ENCODE measurements at places on chromosomes 5 and 9. TPM values are rescaled to one million over a fixed set of nuclear protein-coding genes. Genes with fewer than 3 reads are reported as not detected.

The SNX24 gene
- total RNA-seq = 1.2 TPM

The ORM2 gene
- total RNA-seq = not detected

The HAVCR1 gene
- 4.3 TPM for total RNA-seq

The GBGT1 gene
- total RNA-seq = 5.1 TPM

The SPAAR gene
- total RNA-seq = not detected

The C9orf152 gene
- not detected for total RNA-seq

The PCDHB8 gene
- total RNA-seq = not detected

The BTNL8 gene
- total RNA-seq = not detected

The LCN2 gene
- total RNA-seq = not detected

The OR13J1 gene
- total RNA-seq = not detected

The MEIKIN gene
- 1.2 TPM for total RNA-seq

The CYLC2 gene
- total RNA-seq = not detected

The PCDHGA12 gene
- total RNA-seq = not detected

The TMOD1 gene
- 0.66 TPM for total RNA-seq

The FOXD4L6 gene
- 0.10 TPM for total RNA-seq

The PLK2 gene
- total RNA-seq = 2.5 TPM

The ST8SIA4 gene
- 44.9 TPM for total RNA-seq

The EGFLAM gene
- total RNA-seq = not detected

The MYOZ3 gene
- not detected for total RNA-seq

The LCN15 gene
- not detected for total RNA-seq

The COL5A1 gene
- 0.14 TPM for total RNA-seq

The GAS1 gene
- total RNA-seq = 0.58 TPM

The SLC24A2 gene
- total RNA-seq = not detected

The C6 gene
- total RNA-seq = not detected

The NR5A1 gene
- not detected for total RNA-seq

The CDH18 gene
- total RNA-seq = not detected

The GHR gene
- not detected for total RNA-seq

The GM2A gene
- total RNA-seq = 26.4 TPM

The NEUROG1 gene
- total RNA-seq = not detected

The OTULINL gene
- 37.0 TPM for total RNA-seq

The STK32A gene
- not detected for total RNA-seq

The BRD3OS gene
- total RNA-seq = 12.6 TPM

The UTP15 gene
- 20.0 TPM for total RNA-seq

The PPP1R26 gene
- total RNA-seq = 0.26 TPM

The DBH gene
- total RNA-seq = not detected

The CTSV gene
- 0.67 TPM for total RNA-seq

The LECT2 gene
- not detected for total RNA-seq

The DDX31 gene
- 12.9 TPM for total RNA-seq

The WNK2 gene
- 0.38 TPM for total RNA-seq

The SPAG8 gene
- total RNA-seq = 1.8 TPM

The HNRNPH1 gene
- total RNA-seq = 954 TPM

The SMAD5 gene
- total RNA-seq = 2.3 TPM

The IFNE gene
- not detected for total RNA-seq

The IL7R gene
- 371 TPM for total RNA-seq

The ANKDD1B gene
- not detected for total RNA-seq

The PTGS1 gene
- not detected for total RNA-seq

The NXNL2 gene
- total RNA-seq = not detected

The TLR4 gene
- total RNA-seq = 0.07 TPM

The IGIP gene
- 6.0 TPM for total RNA-seq

The PHF24 gene
- not detected for total RNA-seq

The MYMK gene
- total RNA-seq = not detected

The DMRT2 gene
- 0.19 TPM for total RNA-seq

The TEK gene
- total RNA-seq = not detected

The SPINK13 gene
- not detected for total RNA-seq

The WNT8A gene
- not detected for total RNA-seq

The PCDHGB5 gene
- 0.08 TPM for total RNA-seq

The PCDHA9 gene
- not detected for total RNA-seq

The MLANA gene
- not detected for total RNA-seq

The NTNG2 gene
- total RNA-seq = 2.2 TPM

Data from activated naive CD4-positive, alpha-beta T cell treated with anti-CD3 and anti-CD28 coated beads, Interleukin-2, amount 10 ng/mL, durations not matched to agents 5 hours and 36 hours (primary cell).